ENCODE measurements at places on chromosomes 13 and 19. TPM values are rescaled to one million over a fixed set of nuclear protein-coding genes. Genes with fewer than 3 reads are reported as not detected.

RDH13 gene
- 14.3 TPM for total RNA-seq

RNF17 gene
- not detected for total RNA-seq

NKPD1 gene
- 0.17 TPM for total RNA-seq

ZNF730 gene
- 5.3 TPM for total RNA-seq

SEMA6B gene
- total RNA-seq = 4.6 TPM

DDX39A gene
- total RNA-seq = 58.8 TPM

PSG7 gene
- total RNA-seq = not detected

TMPRSS9 gene
- total RNA-seq = not detected

SHFL gene
- total RNA-seq = 36.7 TPM

AXL gene
- total RNA-seq = 118 TPM

CGB3 gene
- total RNA-seq = not detected

PRR36 gene
- not detected for total RNA-seq

PSG2 gene
- not detected for total RNA-seq

ZNF470 gene
- 2.9 TPM for total RNA-seq

TSSK6 gene
- total RNA-seq = 0.57 TPM

ADM5 gene
- total RNA-seq = 2.6 TPM

GJA3 gene
- total RNA-seq = not detected

CGB7 gene
- not detected for total RNA-seq

SPC24 gene
- total RNA-seq = 5.1 TPM

UBA52 gene
- total RNA-seq = 604 TPM

DZIP1 gene
- 9.6 TPM for total RNA-seq

IGFLR1 gene
- 6.8 TPM for total RNA-seq

ACP5 gene
- 52.3 TPM for total RNA-seq

LGALS4 gene
- total RNA-seq = 4.5 TPM

ZNF473 gene
- 8.5 TPM for total RNA-seq

ZNF540 gene
- total RNA-seq = 2.1 TPM

LSM4 gene
- total RNA-seq = 81.9 TPM

RFPL4A gene
- total RNA-seq = not detected

ZNF578 gene
- total RNA-seq = 3.0 TPM

HIF3A gene
- 37.7 TPM for total RNA-seq

CLDND2 gene
- not detected for total RNA-seq

ZNF723 gene
- total RNA-seq = not detected

ATP12A gene
- total RNA-seq = not detected

SLC10A2 gene
- total RNA-seq = not detected

PRSS57 gene
- total RNA-seq = not detected

CEACAM4 gene
- not detected for total RNA-seq

KLK2 gene
- 0.44 TPM for total RNA-seq
